ENCODE measurements at places on chromosomes 13 and 19. TPM values are rescaled to one million over a fixed set of nuclear protein-coding genes. Genes with fewer than 3 reads are reported as not detected.

- DNase-seq, result peak; percentile 7
These were observed 616 bp upstream of the PCDH17 start for GRCh38 chr13:57630661-57631595.

GRCh38 chr13:71875823-71876222, 8.8 kb upstream of the DACH1 start:
- no peak for DNase-seq

- no peak for DNase-seq
These were observed 21.9 kb downstream of the CDC16 start for GRCh38 chr13:114256547-114256946.

DNA sequence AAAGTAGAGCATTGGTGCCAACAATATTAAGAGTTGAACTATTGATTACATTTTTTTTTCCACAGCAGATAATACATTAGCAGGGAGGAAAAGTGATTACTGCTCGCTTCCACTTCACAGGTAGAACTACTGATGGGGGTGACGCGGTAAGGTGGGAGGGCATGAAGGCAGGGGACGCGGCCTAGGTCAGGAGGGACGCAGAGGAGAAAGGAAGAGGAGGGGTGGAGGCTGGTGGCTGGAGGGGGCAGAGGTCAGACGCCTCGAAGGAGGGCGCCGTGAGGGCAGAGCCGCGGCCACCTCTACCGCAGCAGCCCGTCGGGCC, 287 bp upstream of the B3GLCT start:
- no peak for DNase-seq

GRCh38 chr19:37966211-37966661, 59.2 kb downstream of the SIPA1L3 start:
- no peak for DNase-seq

RGCC gene
- 135 TPM for total RNA-seq

RUBCNL gene
- total RNA-seq, result 0.36 TPM

ANGPTL8 gene
- not detected for total RNA-seq

GRCh38 chr13:25330541-25330940, 29.1 kb downstream of the NUP58 start:
- no peak for DNase-seq

DNA sequence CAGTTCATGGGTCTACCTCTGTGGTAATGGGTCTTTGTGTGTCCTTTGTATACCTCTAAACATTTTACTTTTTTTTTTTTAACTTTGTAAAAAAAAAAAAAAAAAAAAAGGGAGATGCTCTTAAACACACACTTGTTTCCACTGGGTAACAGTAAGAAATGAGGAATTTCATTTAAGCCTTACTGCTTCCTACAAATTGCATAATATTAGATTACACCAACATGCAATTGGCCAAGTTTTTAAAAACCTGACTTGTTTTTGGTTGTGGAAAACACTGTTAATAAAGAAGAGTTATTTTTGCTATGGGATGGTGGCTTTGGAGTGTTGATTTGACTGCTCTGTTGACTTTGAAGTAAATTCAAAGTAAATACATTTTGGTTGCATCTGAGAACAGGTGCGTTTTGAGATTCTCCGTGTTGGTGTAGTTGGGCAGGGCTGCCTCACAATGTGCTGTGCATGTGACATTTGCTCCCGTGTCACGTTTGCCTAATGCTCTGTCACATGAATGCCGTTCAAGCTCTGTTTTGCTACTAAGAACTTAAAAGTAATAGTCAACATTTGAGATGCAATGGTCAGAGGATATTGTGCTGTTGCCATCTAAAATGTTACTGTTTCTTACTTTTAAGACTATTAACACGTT, 202.4 kb downstream of the LMO7 start:
- no peak for DNase-seq

SBK2 gene
- total RNA-seq, result not detected

KLK1 gene
- 0.65 TPM for total RNA-seq

DNA sequence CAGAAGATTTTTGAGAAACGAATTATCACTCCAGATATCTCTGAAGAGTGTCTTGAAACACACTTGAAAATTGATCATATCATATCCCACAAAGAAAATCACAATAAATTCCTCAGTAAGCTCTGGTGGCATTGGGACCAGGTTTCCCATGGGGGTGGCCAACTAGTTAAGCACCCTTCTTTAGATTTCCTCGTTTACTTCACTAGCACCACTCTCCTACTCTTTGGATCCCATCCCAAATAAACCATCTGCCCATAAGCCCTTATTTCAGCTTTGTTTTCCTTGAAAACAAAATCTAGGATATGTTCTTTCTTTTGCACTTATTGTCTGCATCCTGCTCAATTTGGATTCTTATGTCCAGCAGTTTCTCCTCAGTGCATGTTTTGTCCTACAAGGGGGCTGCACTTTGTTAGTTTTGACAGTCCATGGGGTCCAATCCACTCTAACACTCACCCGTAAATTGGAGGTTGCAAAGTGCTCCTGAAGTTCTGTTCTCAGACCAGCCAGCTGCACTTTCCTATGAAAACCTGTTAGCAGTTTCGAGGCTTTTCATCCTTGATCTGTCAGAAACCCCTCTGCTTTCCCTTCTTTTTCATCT, 40.3 kb upstream of the FAM124A start:
- no peak for DNase-seq

- DNase-seq, result no peak
These were observed 110.4 kb downstream of the RAB20 start for GRCh38 chr13:110450941-110451730.

DNA sequence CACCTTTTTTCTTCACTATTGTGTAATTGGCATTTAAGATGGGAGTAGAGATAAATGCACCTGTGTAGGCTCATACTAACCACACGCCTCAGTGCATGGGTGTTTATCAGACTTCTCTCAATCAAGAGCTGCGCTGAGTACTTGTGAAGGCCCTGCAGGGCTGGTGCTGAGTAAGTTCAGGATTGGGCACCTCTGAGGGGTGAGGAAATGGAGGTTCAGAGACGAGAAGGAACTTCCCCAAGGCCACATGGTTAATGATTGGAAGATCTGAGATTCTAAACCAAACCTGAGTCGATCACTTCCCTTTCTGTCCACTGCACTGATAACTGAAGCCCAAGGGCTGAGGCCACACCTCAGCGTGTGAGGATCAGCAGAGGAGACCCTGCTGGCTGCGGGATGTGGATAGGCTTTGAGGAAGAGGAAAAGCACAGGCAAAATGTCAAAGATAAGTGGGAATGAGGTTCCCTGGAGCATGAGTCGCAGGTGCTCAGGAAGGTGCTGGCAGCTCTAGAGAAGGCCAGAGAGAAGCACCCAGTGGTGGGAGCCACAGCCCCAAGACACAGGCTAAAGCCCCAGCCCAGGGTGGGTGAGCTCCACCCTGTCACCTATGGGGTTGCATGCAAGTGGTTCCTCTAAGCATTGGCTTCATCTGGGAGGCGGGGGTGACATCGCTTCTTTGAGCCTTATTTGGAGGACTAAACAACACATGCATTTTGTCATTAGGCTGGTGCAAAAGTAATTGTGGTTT, 32.3 kb upstream of the GJB6 start:
- peak; percentile 7 for DNase-seq

- DNase-seq, result no peak
These were observed 1569.4 kb downstream of the PCDH9 start for GRCh38 chr13:65660731-65661130.

- no peak for DNase-seq
These were observed 57.4 kb downstream of the ZNF44 start for GRCh38 chr19:12237143-12237839.

CEACAM3 gene
- total RNA-seq, result not detected

All from activated CD8-positive, alpha-beta T cell treated with anti-CD3 and anti-CD28 coated beads for 36 hours (primary cell).